NCI-H2029 (cell line): ENCODE measurements at places on chromosomes 6 and 20.
A peak's percentile ranks its signal among the peaks of the same experiment; 100 is the strongest.

DNA sequence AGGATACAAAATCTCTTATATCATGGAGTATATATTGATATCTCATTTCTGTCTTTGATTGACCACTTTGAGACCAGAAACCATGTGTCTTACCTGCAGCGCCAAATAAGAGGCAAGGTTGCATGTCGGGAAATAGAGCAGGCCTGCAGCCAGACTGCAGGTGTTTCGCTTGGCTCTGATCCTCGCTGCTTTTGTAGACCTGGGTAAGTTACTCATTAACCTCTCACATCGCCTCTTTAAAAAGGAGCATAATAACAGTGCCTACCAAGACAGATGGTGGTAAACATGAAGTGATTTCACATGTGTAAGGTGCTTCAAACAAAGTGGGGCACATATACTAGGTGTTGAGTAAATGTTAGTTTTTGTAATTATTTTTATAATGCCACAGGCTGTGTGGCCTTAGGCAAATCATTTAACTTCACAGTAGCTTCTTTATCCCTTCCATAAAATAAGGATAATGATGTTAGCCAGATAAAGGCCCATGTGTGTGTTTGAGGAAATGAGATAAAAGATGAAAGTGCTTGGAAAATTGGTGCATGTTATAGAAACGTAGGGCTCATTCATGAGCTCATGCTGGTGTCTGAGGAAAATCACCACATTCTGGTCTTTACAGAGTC, 248.8 kb upstream of the MAP3K7 start:
- DNase-seq: peak; percentile 10

- no peak for DNase-seq
These were observed 507.9 kb upstream of the SOX4 start for GRCh38 chr6:21085643-21086042.

- DNase-seq: no peak
These were observed 21.0 kb upstream of the PRELID3B start for GRCh38 chr20:59063358-59064213.

- no peak for DNase-seq
These were observed 2.4 kb downstream of the SYNE1 start for GRCh38 chr6:152634773-152635172.

- DNase-seq: no peak
These were observed 19.6 kb downstream of the FOXC1 start for GRCh38 chr6:1629316-1629715.
